ENCODE measurements at places on chromosomes 4 and X.

GRCh38 chrX:50700921-50701320 lies 113.1 kb downstream of the SHROOM4 start:
- no peak for DNase-seq

DNA sequence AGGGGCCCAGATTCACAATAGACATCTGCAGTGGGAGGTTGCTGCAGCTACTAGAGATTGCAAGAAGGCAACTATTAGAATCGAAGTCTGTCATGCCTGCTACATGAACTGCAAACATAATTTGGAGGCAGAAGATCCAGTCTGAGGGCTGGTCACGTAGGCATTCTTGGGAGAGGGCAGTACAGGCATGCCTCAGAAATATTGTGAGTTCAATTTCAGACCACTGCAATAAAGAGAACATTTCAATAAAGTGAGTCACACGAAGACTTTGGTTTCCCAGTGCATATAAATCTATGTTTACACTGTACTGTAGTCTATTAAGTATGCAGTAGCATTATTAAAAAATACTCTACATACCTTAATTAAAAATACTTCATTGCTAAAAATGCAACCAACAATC lies 585.8 kb upstream of the FAT1 start:
- DNase-seq: no peak

DNA sequence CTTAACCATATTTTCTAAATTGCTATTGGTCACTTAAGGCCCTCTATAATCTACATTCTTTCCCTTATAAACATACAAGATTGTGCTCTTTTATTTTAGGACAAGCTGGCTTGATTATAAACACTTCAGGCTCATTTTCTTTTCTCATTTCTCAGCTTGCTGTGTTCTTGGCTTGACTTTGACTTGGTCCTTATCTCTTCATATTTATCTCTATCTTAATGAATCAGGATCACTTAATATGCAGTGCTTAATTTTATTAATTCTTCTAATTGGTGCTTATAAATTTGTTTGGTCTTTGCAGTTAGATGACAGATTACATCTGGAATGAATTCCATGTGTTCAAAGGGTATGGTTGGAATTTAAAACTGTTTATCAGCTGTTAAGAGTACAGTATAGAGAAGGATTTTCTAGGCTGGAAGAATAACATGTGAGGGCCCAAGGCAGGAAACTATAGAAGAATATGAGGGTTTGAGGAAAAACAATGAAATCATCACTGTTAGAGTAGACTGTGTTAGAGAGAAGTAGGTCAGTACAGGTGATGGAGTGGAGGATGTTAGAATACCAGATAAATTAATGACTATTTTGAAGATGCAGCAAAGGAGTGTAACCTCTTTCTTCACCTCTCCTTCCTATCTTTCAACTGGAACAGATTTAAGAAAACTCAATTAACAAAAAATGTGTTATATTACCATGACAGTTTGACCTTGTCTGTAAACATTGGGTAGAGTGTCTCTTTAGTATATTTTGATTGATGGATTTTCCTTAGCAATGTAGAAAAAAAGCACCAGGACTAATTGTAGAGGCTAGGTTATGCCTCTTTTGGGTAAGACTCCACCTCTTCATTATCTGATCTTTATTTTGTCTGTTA lies 169.6 kb downstream of the RAPGEF2 start:
- no peak for DNase-seq

- no peak for DNase-seq
These were observed 156.2 kb downstream of the GABRB1 start for GRCh38 chr4:47187608-47188007.

All from stimulated activated CD4-positive, alpha-beta T cell treated with anti-CD3 and anti-CD28 coated beads, Interleukin-1b, Interleukin-23, amount 100 ng/mL, for 1 hour (primary cell).